Sigmoid colon (tissue), 7 donors: ENCODE measurements at places on chromosomes 16 and 17. TPM values are rescaled to one million over a fixed set of nuclear protein-coding genes. Genes with fewer than 3 reads are reported as not detected.
A peak's percentile ranks its signal among the peaks of the same experiment; 100 is the strongest.

- H3K4me3 ChIP-seq: no peak overlapping the region
- DNase-seq: no peak
- H3K4me1 ChIP-seq: no peaks in the 10 kb centered on the region
- H3K27ac ChIP-seq: no peak overlapping the region
- no peaks in the 10 kb centered on the region for H3K36me3 ChIP-seq
Measured at GRCh38 chr16:27795992-27796614, 246.2 kb downstream of the KATNIP start.

GRCh38 chr17:79965806-79966205, 69.9 kb downstream of the TBC1D16 start:
- no peak overlapping the region for H3K4me3 ChIP-seq
- H3K4me1 ChIP-seq: no peaks in the 10 kb centered on the region
- H3K27ac ChIP-seq: no peak overlapping the region
- peak; percentile 42 for DNase-seq
- H3K27me3 ChIP-seq: no peaks in the 10 kb centered on the region

- no peak overlapping the region for H3K4me3 ChIP-seq
- H3K4me1 ChIP-seq: no peaks in the 10 kb centered on the region
- DNase-seq: no peak
- H3K36me3 ChIP-seq: no peaks in the 10 kb centered on the region
Measured at GRCh38 chr17:62735044-62735651, 73.0 kb downstream of the MARCHF10 start.

DNA sequence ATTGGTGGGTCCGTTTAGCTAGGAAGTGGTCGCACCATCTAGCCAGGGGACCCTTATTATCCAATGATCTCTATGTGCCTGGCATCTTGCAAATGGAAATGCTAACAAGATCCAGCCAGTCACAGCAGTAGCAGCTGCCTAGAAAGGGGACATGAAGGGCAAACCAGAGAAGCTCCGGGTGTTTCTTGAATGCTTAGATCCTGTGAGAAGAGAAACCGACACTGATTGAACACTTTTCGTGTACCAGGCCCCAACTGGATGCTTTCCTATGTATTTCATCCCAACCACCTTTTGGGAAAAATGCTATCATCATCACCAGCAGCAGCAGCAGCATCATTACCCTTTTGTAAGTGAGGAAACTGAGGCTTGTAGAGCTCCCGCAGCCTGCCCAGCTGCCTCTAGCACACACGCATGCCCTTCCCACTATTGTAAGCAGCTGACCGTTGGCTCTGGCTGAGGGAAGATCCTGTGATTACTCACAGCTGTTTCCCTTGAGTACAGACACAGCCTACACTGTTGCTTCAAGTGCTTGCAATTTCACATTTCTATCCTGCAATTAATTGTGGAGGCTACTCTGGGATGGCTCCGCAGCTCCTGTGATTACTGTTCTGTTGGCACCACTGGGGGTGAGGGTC, 180.7 kb upstream of the CACNG5 start:
- H3K4me1 ChIP-seq: peaks cover 51% of the 10 kb centered on the region
- DNase-seq: no peak
- H3K36me3 ChIP-seq: no peaks in the 10 kb centered on the region
- H3K27me3 ChIP-seq: no peaks in the 10 kb centered on the region

DNA sequence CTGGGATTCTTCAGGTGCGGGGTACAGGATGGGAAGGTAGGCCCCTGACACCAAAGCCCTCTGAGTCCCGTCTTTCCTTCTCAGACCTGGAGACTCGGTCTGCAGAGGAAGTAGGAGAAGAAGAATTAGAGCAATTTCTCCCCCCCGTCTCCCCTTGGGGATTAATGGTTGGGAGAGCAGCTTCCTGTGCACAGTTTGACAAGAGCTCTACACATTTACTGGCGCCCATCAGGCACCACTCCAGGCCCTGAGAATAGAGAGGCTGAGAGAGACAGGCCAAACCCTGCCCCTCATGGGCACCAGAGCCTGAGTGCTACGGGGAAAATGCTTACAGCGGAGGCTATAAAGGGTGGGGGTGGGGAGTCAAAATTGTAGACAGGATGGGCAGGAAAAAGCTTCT, 3.5 kb upstream of the C16orf74 start:
- no peak for DNase-seq
- no peak overlapping the region for H3K27ac ChIP-seq
- H3K36me3 ChIP-seq: no peaks in the 10 kb centered on the region
- H3K27me3 ChIP-seq: peaks cover 10% of the 10 kb centered on the region
- no peaks in the 10 kb centered on the region for H3K4me1 ChIP-seq

- peaks cover 33% of the 10 kb centered on the region for H3K4me1 ChIP-seq
- peaks cover 3% of the 10 kb centered on the region for H3K36me3 ChIP-seq
- DNase-seq: no peak
- H3K27ac ChIP-seq: no peak overlapping the region
- no peak overlapping the region for H3K4me3 ChIP-seq
Measured at GRCh38 chr17:29461483-29462206, 71.5 kb downstream of the TAOK1 start.

- no peak for DNase-seq
- no peak overlapping the region for H3K27ac ChIP-seq
- no peaks in the 10 kb centered on the region for H3K27me3 ChIP-seq
- H3K4me3 ChIP-seq: no peak overlapping the region
- no peaks in the 10 kb centered on the region for H3K36me3 ChIP-seq
Measured at GRCh38 chr16:80208015-80208414, 332.8 kb upstream of the DYNLRB2 start.

DNA sequence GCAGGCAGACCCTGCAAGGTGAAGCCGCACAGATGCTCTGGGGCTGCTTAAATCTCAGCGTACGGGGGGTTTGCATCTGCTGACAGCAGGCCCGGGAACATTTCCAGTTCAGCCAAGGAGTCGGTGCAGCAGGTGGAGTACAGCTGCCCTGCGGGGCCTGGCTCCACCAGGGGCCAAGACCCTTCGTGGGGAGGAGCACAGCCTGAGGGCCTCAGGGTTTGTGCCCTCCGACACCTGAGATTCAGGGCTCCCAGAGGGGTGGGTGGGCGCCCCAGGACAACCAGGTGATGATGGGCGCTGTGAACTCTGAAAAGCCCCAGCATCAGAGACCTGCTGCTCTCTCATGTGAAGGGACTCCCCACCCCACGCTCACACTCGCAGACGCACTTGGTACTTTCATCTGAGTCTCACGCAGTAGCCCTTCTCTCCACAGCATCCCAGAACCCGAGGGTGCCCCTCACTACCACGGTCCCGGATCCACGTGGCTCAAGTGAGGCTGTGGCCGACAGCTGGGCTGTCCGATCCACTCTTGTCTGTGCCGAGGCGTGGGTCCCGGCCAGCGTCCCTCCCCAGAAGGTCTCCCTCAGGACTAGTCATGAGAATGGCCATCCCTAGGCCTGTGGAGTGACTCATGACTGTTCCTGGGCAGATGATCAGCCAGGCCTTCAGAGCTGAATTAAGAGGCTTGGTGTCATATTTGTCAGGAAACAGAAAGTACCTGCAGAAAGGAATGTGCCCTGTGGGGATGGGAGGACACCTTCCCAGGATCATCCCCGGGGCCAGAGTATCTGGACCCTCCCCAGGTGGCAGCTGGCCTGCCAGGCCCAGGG, 29.6 kb downstream of the ACSF3 start:
- H3K4me3 ChIP-seq: no peak overlapping the region
- no peak for DNase-seq
- H3K36me3 ChIP-seq: peaks cover 12% of the 10 kb centered on the region
- no peaks in the 10 kb centered on the region for H3K4me1 ChIP-seq
- H3K27ac ChIP-seq: no peak overlapping the region
- no peaks in the 10 kb centered on the region for H3K27me3 ChIP-seq

GRCh38 chr17:59753522-59754467, 46.3 kb downstream of the VMP1 start:
- H3K27me3 ChIP-seq: no peaks in the 10 kb centered on the region
- no peak for DNase-seq
- peak overlapping the region; percentile 21 for H3K4me3 ChIP-seq
- H3K36me3 ChIP-seq: no peaks in the 10 kb centered on the region
- peaks cover 19% of the 10 kb centered on the region for H3K4me1 ChIP-seq
- H3K27ac ChIP-seq: peak overlapping the region; percentile 42

DNA sequence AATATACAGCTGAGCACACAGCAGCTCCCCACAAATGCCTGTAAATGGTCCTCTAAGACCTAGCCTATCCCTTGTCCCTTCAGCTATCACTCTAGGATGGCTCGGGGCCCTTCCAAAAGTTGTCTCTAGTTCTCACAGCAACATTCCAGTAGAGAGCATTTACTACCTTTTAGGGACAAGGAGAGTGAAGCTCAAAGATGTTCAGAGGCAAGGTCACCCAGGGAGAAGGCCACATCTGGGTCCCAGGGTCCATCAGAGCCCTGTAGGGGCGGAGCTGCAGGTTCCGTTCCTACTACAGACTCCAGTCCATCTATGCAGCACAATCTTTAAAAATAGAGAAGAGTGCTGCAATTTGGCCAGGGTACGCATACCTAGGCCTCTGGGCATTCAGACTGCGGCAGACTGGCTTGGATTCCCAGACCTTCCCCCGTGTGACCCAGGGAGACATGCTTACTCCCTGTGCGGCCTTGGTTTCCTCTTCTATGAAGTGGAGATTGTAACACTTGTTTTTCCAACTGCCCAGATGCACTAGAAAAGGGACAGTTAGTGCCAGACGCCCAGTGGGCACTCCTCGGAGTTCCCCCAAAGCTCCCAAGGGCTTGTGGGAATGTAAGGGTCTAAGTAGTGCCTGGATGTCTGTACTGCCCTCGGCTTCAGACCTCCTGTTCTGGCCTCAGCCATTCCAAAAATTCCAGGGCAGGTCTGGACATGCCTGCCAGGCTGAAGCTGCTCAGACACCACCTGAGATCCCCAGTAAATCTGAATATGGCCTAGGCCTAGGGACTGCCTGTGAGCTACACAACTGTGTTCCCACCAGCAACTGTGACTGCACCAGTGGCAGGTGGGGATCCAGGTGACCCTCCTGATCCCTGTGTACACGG, 2.5 kb downstream of the SLC12A4 start:
- DNase-seq: no peak
- H3K4me3 ChIP-seq: no peak overlapping the region
- peaks cover 52% of the 10 kb centered on the region for H3K4me1 ChIP-seq
- no peaks in the 10 kb centered on the region for H3K27me3 ChIP-seq
- H3K27ac ChIP-seq: peak overlapping the region; percentile 94
- H3K36me3 ChIP-seq: peaks cover 8% of the 10 kb centered on the region

DNA sequence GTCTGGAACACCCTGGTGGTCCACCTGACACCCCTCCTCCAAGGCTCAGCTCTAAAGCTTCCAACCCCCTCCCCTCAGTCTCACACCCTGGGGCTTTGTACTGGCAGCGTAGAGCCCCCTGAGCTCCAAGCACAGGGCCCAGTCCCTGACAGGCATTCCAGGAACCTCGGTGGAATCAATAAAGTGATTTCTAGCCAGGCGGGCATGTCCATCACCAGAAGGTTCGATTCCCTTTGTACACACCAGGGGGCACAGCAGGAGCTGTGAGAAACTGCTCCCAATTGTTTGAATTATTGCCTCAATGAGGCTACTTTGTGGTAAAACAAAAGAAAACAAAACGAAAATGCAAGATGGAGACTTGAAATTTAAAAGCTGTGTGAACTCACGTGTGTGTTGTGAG, 51.8 kb downstream of the SMPD3 start:
- no peaks in the 10 kb centered on the region for H3K36me3 ChIP-seq
- H3K27me3 ChIP-seq: no peaks in the 10 kb centered on the region
- no peak overlapping the region for H3K27ac ChIP-seq

DNA sequence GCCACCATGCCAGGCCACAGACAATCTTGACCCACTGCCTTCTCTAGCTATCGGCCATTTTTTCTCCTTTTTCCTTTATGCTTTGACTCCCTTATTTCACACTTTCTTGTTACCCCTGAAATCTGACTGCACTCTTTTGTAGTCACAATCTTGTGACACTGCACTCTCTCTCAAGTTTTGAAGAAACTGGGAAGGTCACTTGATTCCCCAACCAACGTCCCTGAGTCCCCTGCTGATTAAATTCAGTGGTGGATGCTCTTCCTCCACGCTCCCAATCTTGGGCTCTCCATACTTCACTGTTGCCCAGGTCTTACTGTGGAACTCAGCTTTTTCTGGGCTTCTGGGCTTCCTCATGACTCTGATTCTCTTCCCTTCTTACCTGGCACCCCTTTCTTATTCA, 33.9 kb downstream of the PECAM1 start:
- H3K36me3 ChIP-seq: no peaks in the 10 kb centered on the region
- no peaks in the 10 kb centered on the region for H3K4me1 ChIP-seq
- H3K4me3 ChIP-seq: no peak overlapping the region
- H3K27me3 ChIP-seq: no peaks in the 10 kb centered on the region
- no peak for DNase-seq

DNA sequence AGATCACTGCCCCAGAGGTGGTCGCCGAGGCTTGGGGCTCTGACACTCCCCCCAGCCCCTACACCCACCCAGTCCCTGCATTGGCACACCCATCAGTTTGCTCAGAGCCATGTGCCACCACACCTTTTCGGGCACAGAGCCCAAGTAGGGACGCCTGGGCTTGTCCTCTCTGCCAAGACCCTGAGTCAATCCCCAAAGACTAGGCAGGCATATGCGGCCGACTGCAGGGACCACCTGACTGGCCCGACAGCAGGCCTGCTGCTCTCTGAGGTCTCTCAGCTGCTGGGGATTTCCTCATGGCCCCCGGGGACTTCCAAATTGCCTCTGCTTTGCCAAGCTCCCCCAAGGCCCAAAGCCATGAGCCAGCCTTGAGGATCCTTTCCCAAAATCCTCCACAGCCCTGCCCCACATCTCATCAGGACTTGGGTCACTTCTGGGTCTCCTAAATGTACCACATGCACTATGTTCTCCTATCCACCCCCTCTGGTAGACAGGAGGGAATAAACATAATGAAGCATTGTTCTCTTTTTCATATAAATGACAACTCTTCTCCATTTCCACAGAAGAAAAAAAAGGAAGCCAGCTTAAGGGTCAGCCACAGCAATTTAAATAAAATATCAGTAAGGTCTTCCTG, 30.6 kb downstream of the MYO18A start:
- H3K4me1 ChIP-seq: peaks cover 36% of the 10 kb centered on the region
- peak overlapping the region; percentile 81 for H3K27ac ChIP-seq
- no peak for DNase-seq

- H3K4me1 ChIP-seq: no peaks in the 10 kb centered on the region
- H3K27me3 ChIP-seq: peaks cover 5% of the 10 kb centered on the region
- no peak overlapping the region for H3K4me3 ChIP-seq
- no peak overlapping the region for H3K27ac ChIP-seq
- no peak for DNase-seq
Measured at GRCh38 chr16:68629351-68629910, 15.7 kb upstream of the CDH3 start.

- no peak overlapping the region for H3K4me3 ChIP-seq
- DNase-seq: no peak
- H3K27ac ChIP-seq: no peak overlapping the region
- peaks cover 10% of the 10 kb centered on the region for H3K36me3 ChIP-seq
- H3K4me1 ChIP-seq: peaks cover 8% of the 10 kb centered on the region
Measured at GRCh38 chr17:29166507-29166887, 13.7 kb downstream of the MYO18A start.

RANBP10 gene
- 4.2 TPM for polyA plus RNA-seq

CACNG1 gene
- polyA plus RNA-seq: not detected

RGS9 gene
- polyA plus RNA-seq: 16.9 TPM

PKMYT1 gene
- polyA plus RNA-seq: 4.2 TPM

ANKRD40CL gene
- 60.4 TPM for polyA plus RNA-seq

FBXW10B gene
- polyA plus RNA-seq: not detected

C16orf78 gene
- not detected for polyA plus RNA-seq

KIF19 gene
- 0.92 TPM for polyA plus RNA-seq

DUXB gene
- polyA plus RNA-seq: not detected
